NCI-H1436 treated with DMSO at 0.1 percent for 48 hours (cell line): ENCODE measurements at places on chromosomes 7 and 10.
A peak's percentile ranks its signal among the peaks of the same experiment; 100 is the strongest.

- no peak for DNase-seq
These were observed 24.0 kb upstream of the NANOS1 start for GRCh38 chr10:119005362-119006043.

DNA sequence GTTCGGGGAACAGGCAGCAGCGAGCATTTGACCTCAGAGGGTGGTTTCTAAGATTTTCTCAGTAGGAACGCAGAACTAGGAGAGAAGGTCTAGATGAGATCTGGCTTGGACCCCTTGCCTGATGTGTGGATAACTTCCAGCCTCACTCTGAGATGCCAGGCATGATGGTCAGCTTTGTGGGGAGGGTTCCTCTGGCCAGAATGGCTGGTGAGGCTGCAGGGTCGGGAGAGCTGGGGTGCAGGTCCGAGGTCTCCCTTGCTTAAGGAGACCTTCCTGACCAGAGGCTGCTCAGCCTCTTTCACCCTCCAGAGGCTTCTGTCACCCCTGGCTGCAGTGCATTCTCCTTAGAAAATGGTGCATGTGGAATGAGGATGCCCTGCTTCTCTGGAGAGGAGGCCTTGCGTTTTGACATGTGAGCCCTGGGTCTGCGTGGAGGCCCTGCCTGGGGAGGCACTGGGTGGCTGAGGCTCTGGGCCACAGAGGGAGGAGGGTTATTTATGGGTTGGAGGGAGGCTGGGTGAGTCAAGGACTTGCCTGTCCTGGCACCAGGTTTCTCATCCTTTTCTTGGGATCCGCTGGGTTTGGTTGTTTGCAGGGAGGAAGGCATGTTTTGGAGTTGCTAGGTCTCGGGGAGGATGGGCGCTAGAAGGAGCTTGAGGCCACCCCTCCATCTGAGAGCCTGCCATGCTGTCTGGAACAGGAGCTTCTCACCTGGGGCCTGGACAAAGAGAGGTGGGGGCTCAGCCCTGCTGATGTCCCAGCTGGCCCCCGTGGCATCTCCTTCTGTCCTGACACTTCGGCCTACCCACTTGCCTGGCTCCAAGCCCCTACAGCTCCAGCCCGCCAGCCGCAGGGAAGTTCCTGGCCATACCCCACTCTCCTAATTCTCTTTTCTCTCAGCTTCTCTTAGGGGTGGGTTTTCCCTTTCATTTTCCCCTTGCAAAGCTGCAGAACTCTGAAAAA, 3.9 kb downstream of the FAM241B start:
- DNase-seq: no peak

- DNase-seq: no peak
These were observed 21.8 kb downstream of the STAM start for GRCh38 chr10:17665747-17666146.

GRCh38 chr10:51117794-51118193, 43.5 kb downstream of the PRKG1 start:
- DNase-seq: no peak

DNA sequence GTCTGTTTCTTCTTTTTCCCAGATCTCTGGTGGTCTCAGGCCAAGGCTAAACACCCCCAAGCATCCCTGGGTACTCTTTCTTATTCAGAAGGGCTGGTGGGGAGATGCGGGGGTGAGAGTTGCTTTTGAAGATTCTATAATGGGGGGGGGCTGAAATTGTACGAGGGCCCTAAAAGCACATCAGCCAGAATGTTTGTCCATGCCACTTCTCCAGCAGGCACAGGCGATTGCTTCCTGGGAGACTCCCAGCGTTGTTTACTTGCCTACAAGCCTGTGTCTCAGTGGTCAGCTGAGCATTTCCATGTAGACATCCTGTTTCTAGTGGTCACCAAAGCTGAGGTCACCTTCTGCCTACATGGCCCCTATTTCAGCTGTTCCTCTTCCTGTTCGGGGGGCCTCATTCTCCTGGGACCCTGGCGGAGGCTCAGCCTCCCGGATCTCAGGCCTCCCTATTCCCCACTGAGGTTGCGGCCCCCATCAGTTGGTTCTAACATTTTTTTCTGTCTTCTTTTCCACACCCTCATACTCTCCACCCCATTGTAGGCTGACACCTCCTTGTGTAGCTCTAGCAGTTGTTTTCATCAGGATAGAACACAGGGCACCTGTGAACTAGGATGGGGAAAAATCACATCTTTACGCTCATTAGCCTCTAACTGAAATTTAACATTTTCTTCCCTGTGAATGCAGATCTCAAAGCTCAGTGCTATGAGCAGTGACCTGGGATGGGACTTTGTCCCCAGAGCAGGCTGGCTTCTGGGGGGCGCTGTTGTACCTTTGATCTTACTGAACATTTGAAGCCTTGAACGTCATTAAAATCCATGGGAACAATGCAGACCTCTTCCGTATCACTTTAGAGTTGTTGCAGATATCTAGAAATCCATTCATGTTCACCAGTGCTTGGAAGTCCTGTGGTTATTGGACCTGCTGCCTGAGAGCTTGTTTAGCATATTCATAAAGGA, 286.5 kb downstream of the GLRX3 start:
- no peak for DNase-seq

DNA sequence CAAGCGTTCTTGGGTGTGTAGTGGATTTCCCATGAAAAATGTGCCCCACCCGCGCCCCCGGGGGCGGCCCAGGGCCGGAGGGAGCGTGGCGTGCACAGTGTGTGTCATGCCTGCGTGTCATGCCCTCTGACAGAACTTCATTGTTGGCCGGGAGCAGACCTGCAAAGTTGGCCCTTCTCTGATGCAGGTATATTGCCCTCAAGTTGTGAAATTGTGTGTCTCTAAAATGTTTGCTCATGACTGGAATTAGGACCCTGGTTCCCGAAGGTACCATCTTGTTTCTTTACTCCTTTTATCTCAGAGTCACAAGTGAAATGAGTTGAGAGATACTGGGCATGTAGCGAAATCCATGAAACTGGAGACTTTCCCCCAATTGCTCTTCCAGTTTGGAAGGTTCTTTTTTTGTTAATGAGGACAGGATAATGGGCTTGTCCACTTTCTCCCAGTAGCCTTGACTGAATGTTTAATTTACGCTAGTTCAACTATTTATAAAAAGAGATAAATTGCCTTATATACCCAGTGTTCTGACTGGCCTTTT, 26.2 kb downstream of the ADK start:
- no peak for DNase-seq

GRCh38 chr7:55309040-55309991, 55.8 kb upstream of the LANCL2 start:
- DNase-seq: no peak

- no peak for DNase-seq
These were observed 527.5 kb downstream of the INHBA start for GRCh38 chr7:41175435-41175834.

DNA sequence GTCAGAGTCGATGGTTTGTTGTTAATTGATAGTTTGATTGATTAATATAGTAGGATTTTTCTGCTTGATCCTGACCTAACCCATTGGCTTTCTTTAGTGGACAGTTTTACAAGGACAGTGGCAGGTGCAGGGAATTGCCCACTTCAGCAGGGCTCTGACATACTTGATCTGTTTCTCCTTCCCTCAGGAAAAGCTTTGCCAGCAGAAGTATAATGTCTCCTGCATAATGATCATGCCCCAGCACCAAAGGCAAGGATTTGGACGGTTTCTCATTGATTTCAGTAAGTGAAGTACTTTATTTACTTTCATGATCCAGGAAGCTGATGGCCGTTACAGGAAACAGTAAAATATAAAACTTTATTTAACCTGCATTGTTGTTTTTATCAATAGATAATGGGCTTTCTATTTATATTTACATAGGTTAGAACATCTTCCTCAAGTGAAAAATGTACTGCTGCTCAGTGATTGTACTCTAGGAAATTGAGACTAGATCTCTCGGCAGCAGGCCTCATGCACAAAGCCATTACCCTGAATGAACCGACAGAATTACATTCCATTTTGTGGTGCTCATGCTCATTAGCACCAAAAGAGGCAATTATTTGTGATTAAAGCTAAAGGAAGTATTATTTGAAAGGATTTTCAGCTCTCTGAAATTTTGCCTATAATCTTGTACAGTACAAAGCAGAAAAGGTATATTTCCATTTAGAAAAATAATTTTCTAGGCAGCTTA, 122.5 kb upstream of the SAMD8 start:
- DNase-seq: peak; percentile 87

DNA sequence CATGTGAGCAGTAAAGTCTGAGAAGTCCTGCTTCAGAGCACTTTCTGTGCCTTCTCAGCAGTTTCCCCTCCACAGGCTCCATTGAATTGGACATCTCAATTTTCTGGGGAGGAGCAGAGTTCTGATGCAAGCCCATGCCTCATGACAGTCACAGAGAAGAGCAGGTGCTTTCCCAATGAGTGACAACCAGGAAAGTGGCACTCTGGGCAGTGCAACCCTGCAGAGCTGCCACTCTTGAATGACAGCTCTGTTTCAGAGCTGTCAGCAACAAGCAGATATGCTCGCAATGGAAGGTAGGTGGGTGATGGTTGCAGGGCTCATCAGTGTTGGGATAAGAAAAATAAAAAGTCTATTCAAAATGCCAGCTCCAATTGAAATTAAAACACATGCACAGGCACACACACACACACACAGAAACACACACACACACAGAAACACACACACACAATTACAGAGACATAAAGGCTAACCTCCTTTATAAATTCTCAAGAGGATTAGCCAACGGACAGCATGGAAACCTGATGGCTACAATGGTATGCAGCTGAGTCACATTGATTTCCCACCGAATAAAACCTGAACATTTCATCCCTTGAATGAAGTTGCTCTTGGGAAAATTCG, 50.5 kb downstream of the C10orf67 start:
- DNase-seq: no peak

GRCh38 chr10:31623466-31623865, 304.4 kb downstream of the ZEB1 start:
- no peak for DNase-seq

- DNase-seq: no peak
These were observed 149.8 kb downstream of the HBP1 start for GRCh38 chr7:107318523-107319160.

GRCh38 chr7:105439174-105439893, 50.6 kb upstream of the SRPK2 start:
- no peak for DNase-seq

DNA sequence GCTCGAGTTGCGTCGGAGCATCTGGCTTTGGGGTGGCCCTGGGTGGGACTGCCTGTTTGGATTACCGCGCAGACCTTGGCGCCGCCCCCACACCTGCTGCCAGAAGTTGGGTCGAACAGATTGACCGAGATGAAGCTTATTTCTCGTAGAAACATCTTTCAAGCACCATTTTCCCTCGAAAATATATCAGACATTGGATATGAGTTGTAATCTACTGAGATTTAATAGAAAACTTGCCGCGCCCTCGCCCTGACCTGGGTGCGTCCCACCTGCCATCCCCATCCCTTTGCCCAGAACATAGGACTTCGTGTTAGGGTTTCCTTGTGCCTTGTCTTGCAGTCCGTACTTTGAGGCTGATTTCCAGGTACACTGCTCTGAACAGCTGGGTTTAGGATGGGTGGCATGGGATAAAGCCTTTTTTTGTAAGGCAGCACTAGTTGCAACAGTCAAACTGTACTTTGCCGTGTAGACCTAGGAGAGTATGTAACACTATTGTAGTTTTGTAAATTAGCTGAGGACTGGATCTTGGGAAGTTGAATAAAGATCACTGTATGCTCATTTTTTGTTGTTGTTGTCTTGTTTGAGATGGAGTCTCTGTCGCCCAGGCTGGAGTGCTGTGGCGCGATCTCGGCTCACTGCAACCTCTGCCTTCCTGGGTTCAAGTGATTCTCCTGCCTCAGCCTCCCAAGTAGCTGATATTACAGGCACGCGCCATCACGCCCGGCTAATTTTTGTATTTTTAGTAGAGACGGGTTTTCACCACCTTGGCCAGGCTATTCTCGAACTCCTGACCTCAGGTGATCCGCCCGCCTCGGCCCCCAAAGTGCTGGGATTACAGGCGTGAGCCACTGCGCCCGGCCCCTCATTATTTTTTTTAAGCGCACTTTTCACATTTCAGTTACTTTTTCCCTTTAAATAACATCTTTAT, 978 bp downstream of the OGDH start:
- DNase-seq: no peak

DNA sequence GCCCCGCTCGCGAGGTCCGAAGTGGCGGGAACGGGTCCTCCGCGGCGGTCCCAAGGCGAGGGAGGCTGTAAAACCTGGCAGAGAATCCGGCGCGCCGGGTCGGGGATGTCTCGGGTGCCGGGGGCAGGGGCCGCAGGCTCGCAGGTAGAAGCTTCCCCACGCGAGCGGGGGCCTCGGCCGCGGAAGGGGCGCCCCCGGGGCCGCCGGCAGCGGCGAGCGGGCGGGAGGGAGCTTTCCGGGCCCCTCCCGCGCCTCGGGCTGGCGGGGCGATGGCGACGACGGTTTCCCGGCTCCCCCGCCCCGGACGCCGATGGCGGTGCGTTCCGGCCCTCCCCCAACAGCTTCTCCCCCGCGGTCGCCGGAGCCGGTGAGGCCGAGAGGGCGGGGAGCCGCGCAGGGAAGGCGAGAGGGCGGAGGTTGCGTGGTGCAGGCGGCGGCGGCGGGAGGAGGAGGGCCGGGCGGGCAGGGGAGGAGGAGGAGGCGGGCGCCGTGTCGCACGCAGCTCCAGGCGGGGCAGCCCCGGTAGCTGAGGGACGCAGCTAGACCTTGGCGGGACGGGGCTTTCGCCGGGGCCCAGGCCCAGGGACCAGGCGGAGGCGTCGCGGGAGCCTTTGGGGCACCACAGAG, at the start of gene CUL1:
Gene CUL1, plus strand, starts transcription at position 507 of the 627 bp plus-strand sequence. CDS start 31,220 bp downstream, outside the sequence.
- no peak for DNase-seq

GRCh38 chr7:100372256-100372655, 1.0 kb upstream of the PILRA start:
- DNase-seq: no peak

- no peak for DNase-seq
These were observed 376.6 kb downstream of the RPS24 start for GRCh38 chr10:78410046-78410965.

- no peak for DNase-seq
These were observed 164.7 kb downstream of the AGMO start for GRCh38 chr7:15397159-15397550.

DNA sequence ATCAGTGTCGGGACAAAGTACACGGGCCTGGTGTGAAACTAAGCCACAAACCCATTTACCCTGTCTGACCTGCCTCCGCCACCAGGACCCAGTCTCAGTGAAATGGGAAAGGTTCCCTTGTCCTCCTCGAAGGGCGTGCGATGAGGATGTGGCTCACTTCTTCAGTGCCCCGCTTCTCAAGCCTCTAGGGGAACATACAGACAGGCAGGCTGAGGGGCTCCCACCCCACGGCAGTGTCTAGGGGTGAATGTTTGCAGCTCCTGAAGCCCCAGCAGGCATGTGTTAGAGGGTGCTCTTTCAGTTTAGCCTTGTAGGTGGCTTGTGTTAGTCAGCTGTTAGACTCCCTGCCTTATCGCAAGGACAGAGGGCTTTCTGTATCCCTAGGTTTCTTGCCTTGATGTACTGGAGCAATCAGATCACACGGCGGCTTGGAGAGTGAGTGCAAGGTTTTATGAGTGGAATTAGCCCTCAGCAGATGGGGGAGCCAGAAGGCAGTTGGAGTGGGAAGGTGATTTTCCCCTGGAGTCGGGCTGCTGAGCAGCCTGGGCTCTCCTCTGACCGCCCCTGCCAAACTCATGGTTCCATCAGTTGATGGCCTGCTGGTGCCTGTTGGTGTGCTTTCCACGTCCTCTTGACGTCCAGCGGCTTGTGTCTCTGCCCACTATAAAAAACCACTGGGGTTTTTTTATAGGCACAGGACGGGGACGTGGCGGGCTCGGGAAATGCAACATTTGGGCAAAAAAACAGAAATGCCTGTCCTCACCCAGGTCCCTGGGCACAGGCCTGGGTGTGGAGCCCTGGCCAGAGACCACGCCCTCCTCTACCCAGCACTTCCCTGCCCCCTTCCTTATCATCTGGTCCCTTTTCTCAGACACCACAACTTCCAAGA, 759 bp downstream of the NUDT1 start:
- no peak for DNase-seq

- DNase-seq: no peak
These were observed 12.0 kb downstream of the SFTPD start for GRCh38 chr10:79936625-79937615.
